ENCODE measurements at places on chromosomes 11 and 22. TPM values are rescaled to one million over a fixed set of nuclear protein-coding genes. Genes with fewer than 3 reads are reported as not detected.

- H3K27me3 ChIP-seq: no peaks in the 10 kb centered on the region
- no peak overlapping the region for H3K4me3 ChIP-seq
- no peaks in the 10 kb centered on the region for H3K4me1 ChIP-seq
- no peaks in the 10 kb centered on the region for H3K36me3 ChIP-seq
Measured at GRCh38 chr11:129163714-129164164, 28.4 kb downstream of the ARHGAP32 start.

- peak overlapping the region; percentile 73 for H3K27ac ChIP-seq
- H3K27me3 ChIP-seq: no peaks in the 10 kb centered on the region
- peaks cover 9% of the 10 kb centered on the region for H3K36me3 ChIP-seq
- no peak for DNase-seq
- peak overlapping the region; percentile 96 for H3K4me3 ChIP-seq
Measured at GRCh38 chr22:30357236-30357570, 396 bp downstream of the CCDC157 start.

- no peaks in the 10 kb centered on the region for H3K36me3 ChIP-seq
- H3K27me3 ChIP-seq: no peaks in the 10 kb centered on the region
- H3K27ac ChIP-seq: no peak overlapping the region
- DNase-seq: no peak
Measured at GRCh38 chr11:92801685-92802084, 167.8 kb upstream of the MTNR1B start.

CD248 gene
- total RNA-seq: 0.23 TPM

COPB1 gene
- total RNA-seq: 80.4 TPM

All from natural killer cell (primary cell).